CD4-positive, alpha-beta T cell treated with Interleukin-21 for 1 hour (primary cell): ENCODE measurements at places on chromosomes 7 and 10.

DNA sequence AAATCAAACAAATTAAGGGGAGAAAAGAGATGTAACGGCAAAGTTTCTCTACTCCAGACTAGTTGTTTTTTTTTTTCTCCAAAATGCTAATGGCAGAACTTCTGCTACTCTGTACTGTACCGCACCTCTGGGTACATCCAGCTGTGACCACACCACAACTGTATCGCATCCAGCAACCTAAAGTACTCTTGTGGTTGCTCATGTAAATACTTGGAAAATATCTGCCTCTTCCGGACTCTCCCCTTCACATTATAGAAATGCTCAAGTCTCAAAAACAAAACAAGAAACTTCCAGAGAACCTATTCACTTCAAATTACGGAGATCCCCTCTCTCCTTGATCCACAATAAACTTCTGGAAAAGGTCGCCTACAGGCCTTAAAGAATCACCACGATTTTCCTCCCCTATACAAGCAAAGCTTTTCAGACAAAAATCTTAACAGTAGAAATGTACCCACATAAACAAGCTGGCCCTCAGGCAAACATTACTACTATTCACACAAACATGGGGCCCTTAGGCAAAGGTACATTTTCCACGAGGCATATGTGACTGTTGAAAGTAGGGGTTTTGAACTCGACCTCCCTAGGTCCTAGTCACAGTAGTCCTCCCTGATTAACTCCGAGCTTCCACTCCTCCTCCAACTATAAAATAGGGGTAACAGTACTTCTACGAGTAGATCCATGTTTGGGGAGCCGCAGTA, 222.9 kb upstream of the MKLN1 start:
- DNase-seq, result peak; percentile 35

GRCh38 chr7:139900326-139900725, 71.3 kb downstream of the TBXAS1 start:
- no peak for DNase-seq

DNA sequence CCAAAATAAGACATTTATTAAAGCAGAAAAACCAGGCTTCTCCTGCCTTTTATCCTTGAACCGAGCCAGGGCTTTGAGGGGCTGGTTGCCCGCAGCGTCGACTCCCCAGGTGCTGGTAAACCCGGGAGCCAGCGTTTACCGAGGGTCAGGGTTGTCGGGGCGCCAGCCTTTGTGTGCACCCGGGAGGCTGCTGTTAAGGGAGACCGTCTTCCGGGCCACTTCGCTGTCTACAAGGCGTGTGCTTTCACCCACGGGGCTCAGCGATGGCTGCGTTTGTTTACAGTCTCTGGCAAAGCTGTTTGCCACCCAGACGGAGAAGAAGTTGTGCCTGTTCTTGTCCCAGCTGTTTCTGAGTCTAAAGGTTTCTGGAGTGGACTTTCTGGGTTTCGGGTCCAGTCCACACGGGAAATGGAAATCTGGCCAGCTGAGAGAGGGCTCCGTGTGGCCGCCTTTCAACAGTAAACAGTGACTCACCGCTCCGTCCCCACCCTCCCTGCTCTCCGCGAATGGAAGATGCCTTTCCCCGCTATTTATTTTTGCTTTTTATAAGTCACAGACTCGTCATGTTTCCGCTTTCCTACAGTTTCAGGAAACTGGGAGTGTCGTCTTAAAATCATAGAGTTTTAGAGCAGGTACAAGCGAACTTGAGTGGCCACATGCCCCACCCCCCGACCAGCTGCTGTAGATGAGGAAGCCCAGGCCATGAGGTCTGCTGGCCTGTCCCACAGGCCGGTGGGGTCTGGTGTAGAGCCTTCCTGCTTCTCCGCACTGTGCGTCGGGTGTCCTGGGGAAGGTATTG, 2.2 kb downstream of the MAFK start:
- peak; percentile 63 for DNase-seq

DNA sequence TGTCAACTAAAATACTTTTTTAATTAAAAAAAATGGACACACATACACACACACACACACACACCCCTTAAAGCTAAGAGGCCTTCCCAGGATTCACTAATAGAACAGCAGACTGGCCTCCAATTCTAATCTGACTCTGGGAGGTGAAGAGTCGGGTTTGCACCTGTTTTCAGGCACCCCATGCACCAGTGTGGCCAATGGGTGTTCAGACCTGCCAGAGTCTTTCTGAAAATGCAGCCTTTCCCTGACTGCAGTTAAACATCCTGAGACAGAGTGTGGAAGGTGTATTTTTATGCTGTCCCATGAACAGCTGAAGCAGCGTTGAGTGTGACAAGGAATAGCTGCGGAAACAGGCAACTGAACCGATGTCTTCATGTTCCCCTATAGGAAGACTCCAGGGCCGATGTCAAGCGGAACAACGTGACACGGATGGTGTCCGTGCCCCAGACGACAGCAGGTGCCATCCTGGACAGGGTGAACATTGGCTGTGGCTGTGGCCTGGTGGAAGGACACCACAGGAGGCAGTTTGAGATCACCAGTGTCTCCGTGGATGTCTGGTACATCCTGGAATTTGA, 74.6 kb upstream of the LYZL2 start:
- no peak for DNase-seq

DNA sequence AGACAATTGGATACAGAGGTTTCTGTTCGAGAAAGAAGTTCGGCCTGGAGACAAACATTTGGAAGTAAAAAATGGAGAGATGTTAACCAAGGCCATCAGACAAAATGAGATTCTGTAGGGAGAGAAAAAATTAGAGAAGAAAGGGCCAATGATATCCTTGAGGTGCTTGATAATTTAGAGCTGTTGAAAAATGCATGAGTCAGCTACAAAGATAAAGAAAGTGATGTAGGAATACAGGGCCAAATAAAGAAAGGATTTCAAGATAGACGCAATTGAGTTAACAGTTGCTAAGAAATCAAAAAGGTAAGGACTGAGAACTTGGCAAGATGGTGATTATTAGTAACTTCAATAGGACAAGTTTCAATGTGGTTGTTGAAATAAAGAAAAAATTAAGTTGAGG, 384.2 kb upstream of the SEMA3A start:
- no peak for DNase-seq

DNA sequence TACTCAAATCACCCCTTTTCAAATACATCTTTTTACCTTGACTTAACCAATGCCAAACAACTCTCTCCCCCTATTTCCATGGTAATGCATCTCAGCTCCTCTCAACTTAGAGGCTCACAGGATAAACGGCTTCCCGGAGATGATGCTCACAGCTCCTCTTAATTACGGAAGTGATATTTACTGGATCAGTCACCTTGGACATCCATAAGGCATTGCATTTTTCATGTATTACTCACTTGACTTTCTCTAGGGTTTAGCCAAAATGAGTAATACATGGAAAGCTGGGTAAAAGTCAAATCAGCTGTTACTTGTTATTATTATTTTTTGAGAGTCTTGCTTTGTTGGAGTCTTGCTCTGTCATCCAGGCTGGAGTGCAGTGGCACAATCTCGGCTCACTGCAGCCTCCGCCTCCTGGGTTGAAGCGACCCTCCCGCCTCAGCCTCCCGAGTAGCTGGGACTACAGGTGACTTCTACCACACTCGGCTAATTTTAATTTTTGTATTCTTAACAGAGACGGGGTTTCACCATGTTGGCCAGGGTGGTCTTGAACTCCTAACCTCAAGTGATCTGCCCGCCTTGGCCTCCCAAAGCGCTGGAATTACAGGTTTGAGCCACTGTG, 73.3 kb upstream of the RHEB start:
- DNase-seq, result no peak
